ENCODE measurements at places on chromosomes 13 and 19.

DNA sequence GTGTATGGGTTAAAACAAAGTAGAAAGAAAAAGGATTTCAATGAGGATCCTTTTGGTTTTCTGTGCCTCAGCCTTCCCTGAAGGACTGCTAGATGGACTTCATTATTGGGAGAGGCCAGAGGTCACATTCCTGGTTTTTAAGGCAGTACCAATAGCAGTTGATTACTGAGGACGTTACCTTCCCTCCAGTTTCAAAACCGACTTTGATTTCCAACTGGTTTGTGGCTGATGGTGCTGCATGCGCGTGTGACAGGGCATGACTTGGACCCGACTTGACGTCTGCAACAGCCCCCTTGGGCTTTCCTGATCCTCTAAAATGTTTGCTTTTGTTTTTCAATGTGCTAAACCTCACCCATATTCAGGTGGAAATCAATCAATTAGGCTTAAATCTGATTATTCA, 314.3 kb upstream of the ARGLU1 start:
- no peak for DNase-seq

GRCh38 chr13:75175575-75175974, 306.4 kb downstream of the TBC1D4 start:
- no peak for DNase-seq

DNA sequence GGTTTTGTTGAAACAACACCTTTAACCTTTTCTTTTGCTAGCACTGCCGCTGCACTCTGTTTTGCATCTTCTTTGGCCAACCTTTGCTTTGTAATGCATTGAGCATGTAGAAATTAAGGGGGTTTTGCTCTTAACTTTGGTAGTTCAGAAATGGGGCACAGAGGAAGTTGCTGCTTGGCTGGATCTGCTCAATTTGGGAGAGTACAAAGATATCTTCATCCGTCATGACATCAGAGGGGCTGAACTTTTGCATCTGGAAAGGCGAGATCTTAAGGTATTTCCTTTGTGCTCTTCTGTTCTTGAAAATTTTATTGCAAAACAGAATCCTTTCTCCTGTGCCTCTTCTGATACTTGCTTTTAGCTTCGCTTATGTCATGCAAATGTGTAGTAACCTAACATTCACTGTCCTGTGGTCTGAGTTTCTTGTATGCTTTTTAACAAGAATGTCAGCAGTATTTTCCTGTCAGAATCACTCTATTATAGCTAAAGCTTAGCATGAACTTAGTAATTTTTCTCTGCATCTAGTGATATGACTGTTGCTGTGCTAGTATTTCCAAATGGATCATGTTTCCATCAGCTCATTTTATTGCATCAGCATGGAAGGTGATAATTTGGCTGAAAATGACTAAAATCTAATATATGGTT, 50.7 kb upstream of the AKAP11 start:
- DNase-seq = no peak

- no peak for DNase-seq
Observed at GRCh38 chr13:91178099-91178498, 169.4 kb upstream of the MIR17HG start.

DNA sequence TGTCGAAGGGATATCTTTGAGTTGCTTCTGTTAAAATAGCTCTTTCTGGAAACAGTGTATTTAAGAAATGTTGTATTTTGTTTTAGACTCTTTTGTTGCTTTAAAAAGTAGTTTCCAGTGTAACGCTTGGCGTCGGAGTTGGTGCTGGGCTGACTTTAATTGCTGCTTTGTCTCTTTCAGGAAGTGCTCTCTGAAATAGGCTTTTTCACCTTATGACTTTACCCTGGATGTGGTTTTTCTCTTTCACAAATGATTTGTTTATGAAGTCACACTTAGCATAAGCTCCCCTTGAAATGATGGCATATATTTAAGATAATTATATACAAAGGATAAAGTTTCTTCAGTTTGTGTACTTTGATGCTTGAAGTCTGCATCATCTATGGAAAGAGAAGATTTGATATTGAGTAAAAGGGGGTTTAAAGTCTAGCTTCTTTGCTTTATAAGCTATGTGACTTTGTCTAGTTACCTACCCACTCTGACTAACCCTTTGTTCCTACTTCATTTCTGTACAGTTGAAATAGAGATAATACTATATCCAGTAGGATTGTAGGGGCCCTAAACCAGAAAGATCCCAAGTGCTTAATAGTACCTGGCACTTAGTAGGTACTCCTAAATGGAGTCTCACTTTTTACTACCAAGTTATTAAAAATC, at the start of gene GPR18:
Gene GPR18 (minus strand): TSS at position 170 of the 651 bp plus-strand sequence. CDS start 2,507 bp downstream, outside the sequence.
- DNase-seq = no peak
